ENCODE measurements at places on chromosomes 6 and 20.

DNA sequence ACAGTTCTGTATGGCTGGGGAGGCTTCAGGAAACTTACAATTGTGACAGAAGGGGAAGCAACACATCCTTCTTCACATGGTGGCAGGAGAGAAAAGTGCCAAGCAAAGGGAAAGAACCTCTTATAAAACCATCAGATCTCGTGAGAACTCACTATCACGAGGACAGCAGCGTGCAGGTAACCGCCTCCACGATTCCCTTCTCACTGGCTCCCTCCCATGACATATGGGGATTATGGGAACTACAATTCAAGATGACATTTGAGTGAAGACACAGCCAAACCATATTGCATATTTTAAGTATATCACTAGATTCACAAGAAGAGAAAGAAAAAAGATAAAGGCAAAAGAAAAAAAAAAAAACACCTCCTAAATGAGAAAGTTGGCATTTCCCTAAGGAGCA is 431.9 kb upstream of the RGS17 start:
- no peak for ATAC-seq

DNA sequence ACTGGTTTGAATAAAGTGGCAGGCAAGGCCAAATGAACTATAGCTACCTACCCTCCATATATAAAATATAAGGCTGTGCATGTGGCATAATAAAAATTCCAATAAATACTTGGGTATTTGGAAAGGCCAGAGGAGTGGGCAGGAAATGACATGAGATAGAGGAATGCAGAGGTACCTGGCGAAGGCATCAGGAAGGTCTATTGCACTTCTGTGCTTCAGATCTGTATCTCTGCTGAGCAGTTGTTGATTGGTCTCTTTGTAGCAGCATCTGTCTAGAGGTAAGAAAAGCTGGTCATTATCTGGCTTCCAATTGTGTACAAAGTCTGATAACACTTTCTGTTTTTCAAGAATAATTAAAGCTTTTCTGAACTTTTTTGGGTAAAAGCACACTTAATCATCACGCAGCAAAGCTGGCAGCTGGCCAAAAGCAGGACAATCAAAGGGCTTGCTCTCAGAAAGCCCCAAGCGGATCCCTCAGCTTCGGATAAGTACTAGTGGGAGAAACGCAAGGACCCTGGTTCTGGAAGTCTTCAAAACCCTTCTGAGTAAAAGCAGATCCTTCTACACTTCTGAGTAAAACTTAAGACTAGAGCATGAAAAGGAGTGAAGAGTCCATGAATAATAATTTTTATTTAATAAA is 120.1 kb upstream of the TCF21 start:
- ATAC-seq: no peak

GRCh38 chr6:102387326-102388033 is 994.0 kb downstream of the GRIK2 start:
- no peak for ATAC-seq

DNA sequence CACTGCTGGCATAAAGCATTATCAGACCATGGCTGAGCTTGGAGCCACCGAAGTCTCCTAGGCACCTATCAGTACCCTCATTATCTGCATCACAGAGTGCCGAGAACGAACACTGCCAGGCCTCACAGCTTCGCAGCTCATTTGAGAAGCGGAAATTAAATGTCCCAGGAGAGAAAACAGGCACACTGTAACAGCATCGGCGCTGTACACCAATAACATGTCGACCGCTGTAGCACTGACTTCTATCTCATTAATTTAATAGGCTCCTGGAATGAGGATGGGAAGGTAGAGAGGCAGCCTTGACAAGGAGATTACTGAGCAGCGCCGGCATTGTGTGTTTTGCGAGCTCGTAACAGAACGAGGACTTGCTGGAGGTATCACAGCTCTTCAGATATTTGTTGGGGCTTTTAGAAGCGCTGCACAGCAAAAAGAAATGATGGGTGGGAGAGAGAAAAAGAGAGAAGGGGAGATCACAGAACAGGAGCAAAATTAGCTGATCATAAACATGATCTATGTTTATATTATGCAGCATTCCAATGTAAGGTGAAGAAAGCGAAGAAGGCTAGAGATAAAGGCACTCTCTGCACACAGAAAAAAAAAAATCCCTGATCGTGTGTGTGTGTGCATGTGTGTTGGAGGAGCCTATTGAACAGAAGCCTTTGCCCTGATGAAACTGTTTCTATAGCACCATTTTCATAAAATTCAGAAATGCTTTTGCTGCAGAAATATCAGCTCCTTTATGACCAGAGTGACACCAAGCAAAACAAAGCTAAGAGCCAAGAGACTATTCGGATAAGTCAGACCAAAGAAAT is 29.2 kb downstream of the ID4 start:
- ATAC-seq: no peak

- ATAC-seq: no peak
Observed at GRCh38 chr6:16754876-16755275, 6.4 kb downstream of the ATXN1 start.

- no peak for ATAC-seq
Observed at GRCh38 chr20:5510446-5510845, 193.7 kb upstream of the PROKR2 start.

DNA sequence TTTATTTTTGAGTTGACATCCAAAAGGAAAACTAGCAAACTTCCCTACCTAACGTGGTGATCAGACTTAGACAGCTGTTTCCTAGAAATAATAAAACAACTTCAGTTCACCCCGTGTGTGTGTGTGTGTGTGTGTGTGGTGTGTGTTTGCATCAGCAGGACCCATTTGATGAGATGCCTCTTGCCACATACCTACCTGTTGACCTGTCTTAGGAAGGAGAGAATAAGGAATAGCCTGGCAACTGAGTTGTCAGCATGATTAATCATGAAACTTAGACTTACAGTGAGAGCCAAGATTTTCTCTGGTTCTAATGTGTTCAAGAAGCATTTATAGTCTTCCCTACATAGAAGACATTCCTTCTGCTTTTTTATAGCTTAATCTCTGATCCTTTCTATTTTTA is 16.1 kb upstream of the PBOV1 start:
- ATAC-seq: no peak

DNA sequence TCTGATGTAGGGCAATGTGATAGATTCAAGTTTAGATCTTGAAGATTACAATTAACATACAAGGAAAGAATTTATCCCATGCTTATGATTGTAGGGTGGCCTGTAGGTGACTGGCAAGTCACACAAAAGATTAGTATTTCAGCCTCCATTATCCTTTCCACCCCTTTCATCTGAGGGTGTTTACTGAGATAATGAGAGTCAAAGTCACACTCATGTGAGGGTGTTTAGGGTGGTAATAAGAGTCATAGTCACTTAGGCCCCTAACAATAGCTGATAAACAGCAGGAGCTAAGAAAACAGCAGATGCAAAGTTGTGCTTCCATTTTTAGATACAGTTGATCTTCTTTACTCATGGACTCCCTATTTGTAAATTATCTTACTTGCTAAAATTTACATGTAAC is 11.4 kb downstream of the FAM184A start:
- no peak for ATAC-seq

- no peak for ATAC-seq
Observed at GRCh38 chr6:16406966-16407365, 168.6 kb downstream of the GMPR start.

DNA sequence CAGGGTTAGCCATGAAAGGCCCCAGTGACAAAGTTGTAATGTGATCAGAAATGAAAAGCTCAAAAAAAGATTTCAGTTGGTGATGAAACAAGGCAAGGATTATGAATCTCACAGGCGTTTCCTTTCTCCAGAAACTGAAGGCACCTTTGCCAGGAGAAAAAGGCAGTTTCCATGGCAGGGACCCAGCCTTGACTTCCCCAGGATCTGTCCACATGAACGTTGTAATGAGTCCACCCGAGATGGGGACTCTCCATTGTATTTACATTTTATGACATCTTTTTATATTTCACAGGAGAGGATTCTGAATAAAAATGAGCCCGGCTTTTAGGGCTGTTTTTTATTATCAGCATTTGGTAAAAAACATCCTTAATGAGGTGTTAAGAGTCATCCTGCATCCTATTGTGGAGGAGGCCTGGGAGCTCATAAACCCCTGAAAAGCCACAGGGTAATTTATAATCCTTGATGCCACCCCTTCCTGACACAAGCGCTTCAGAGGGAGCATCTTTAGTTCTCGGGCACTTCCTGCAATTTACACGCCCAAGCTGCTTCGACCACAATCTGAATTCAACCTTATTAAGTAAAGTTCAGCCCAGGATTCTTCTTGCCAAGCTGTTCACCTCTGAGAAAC is 74.1 kb upstream of the SALL4 start:
- ATAC-seq: no peak

DNA sequence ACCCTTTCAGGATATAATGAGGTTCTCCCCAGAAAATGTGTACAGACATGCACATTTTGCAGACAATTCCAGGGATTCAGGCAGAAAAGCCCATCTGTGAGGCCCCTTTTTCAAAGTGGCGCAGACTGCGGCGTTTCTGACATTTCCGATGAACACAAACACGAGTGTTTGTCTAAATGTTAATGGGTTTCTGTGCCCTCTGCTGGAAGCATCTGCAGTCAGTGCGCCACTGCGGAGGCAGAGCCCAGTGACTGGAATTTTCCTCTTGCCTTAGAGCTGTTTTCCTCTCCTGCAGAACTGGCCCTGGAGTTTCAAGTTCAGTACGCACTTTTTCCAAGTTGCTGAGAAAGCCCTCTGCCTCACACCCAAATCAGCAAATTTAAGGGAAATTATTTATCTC is 15.3 kb downstream of the ANKRD60 start:
- no peak for ATAC-seq

GRCh38 chr6:140345935-140346334 is 971.5 kb upstream of the CITED2 start:
- no peak for ATAC-seq

GRCh38 chr6:40399888-40400457 is 187.2 kb downstream of the LRFN2 start:
- ATAC-seq: no peak

DNA sequence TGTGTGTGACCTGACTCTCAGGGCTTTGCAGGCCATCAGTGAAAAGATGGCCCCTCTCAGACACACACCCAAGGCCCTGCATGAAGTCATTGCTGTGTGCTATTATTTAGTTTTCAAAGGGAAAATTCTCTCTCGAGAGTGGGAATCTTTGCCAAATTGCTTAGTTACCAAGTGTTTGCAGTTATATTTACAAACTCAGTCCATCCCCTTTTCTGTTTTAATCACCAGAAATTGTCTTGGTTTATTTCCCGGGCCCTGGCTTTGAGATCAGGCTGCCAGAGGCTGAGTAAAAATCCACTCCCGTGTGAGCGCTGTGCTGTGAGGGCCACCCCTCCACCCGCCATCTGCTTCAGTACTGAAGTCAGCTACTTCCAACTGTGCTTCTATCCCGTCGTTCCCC is 163.1 kb downstream of the SOD2 start:
- no peak for ATAC-seq

- ATAC-seq: no peak
Observed at GRCh38 chr20:14355791-14356190, 18.4 kb upstream of the FLRT3 start.

DNA sequence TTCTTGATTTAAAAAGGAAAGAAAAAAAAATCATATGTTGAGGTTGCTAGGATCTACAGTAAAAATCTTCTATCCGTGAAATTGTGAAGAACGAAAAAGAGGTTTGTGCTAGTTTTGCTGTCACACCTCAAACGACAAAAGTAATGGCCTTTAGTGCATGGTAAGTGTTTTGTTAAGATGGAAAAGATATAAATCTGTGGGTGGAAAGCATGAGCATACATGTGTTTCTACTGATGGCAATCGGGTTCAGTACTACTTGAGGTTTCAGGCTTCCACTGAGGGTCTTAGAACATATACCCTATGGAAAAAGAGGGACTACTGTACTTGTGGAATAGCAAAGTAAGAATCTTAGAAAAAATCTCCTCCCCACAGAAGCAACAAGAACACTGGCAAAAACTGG is 58.0 kb downstream of the AHI1 start:
- ATAC-seq: no peak

GRCh38 chr6:5499644-5500306 is 238.5 kb downstream of the FARS2 start:
- ATAC-seq: no peak

- no peak for ATAC-seq
Observed at GRCh38 chr6:100463630-100464161, 1.0 kb downstream of the SIM1 start.

All from stimulated activated memory B cell treated with anti-CD40 and anti-IgM and Interleukin-4, amounts not matched to agents 10 μg/mL and 1 μg/mL and 100 μg/mL, for 72 hours (primary cell).